ENCODE measurements at places on chromosomes 16 and 17.

DNA sequence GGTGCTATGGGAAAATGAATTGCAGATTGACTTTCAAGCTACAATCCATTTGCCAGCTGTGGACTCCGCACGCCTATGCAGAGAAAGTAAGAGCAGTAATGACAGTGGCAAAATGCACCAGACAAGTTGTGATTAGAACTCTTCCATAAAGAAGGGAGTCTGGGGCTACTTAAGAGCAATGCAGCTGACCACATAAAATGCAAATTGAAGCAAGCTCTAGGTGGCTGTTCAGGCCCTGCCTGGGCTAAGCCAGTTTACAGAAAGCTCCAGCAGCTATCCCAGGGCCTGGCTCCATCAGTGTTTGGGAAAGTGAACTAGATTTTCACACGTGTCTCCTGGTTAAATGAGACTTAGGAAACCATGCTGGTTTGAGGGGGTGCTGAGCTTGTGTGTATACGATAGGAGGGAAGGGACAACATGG is 2.2 kb upstream of the MAP2K6 start:
- DNase-seq, result no peak

DNA sequence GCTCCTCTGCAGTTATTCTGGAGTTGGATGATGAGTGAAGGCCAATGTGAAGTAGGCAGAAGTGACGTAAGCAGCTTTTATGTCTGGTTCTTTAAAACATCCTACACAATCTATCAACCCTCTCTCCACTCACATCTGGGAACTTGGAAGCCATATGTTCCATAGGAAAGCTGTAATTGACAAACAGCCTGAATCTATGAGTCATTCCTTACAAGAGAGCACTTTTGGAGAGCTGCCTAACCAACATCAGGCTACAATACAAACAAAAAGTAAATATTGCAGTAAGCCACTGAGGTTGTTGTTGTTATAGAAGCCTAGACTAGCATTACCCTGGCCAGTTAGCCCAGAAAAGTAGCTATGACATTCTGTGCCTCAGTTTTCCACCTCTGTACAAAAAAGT is 5.9 kb downstream of the CCL7 start:
- no peak for DNase-seq

- DNase-seq, result no peak
Measured at GRCh38 chr17:79645022-79645776, 34.3 kb upstream of the RBFOX3 start.

DNA sequence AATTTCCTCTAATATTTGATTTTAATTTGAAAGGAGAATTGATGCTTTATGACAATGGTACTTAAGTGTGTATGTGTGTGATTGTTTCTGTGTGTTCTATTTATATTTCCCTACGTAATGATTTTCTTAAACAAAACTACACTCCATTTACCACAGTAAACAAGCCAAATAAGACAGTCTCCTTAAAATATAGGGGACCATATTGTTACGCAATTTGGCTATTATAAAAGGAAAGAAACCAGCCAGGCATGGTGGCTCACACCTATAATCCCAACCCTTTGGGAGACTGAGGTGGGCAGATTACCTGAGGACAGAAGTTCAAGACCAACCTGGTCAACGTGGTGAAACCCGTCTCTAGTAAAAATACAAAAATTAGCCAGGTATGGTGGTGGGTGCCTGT is 1134.1 kb downstream of the CDH8 start:
- DNase-seq, result no peak

DNA sequence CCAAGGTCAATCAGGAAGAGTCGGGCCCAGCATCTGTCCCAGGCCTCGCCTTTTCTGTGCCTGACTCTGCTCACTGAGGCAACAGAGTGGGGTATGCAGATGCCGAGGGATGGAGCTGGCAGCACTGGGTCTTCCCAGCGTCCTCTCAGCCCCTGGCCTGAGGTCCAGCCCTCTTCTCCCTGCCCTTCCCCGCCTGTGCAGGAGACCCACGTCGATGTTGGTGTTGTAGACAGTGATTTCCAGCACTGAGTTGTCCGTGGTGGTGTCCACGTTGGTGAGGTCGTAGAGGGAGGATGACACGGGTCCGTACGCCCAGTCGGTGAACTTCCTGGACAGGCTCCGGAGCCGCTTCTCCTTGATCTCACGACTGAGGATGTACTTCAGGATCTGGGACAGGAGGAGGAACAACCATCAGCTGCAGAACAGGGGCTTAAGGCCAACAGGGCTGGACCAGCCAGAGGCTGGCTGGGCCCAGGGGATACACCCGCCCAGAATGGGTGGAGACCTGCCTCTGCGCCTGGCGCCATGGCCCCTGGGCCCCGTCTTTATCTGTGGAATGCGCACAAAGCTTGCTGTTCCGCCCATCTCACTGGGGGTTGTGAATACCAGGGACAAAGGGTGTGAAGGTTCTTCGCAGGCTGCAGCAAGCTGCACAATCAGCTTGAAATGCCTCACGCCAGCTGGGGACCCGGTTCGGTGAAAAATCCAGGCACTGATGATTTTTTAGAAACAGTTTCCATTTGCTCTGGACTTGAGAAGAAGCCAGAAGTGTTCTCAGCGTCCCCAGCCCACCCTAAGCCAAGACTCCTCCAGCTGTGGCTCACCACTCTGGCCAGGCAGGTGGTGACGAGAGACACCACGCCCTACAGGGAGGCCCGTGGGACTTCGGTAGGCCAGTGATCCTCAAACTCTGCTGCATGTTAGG is 27.5 kb downstream of the TRPV3 start:
- DNase-seq, result no peak

GRCh38 chr17:42190491-42191274 is 3.6 kb downstream of the GHDC start:
- DNase-seq, result no peak

- no peak for DNase-seq
Measured at GRCh38 chr17:56908001-56908542, 5.8 kb downstream of the TRIM25 start.

DNA sequence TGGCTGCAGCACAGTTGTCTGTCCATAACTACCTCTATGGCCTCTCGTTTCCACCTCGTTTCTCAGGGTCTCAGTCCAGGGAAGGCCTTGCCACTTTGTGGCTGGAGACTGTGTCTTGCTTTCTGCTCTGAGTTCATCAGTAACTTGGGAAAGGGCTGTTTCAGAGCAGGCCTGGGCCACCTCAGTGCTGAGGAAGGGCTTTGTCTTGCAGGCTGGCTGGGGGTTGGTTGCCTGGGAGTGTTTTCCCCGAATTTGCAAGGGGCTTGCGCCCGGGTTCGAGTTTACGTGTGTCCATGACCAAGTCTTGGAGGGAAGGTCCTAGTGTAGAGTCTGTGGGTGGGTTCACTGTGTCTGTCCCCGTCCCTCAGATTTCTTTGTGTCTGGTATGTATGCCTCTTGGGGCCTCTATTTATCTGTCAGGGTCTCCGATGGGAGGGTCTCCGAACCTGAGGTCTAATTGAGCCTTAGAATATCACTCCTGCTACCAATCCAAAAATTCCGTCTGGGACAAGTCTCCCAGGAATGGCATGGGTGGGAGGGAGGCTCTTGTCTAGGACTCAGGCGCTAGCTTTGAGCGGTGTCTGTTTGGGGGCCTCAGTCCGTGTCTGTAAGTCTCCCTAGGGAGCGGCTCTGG is 594 bp upstream of the TGFB1I1 start:
- DNase-seq, result no peak

DNA sequence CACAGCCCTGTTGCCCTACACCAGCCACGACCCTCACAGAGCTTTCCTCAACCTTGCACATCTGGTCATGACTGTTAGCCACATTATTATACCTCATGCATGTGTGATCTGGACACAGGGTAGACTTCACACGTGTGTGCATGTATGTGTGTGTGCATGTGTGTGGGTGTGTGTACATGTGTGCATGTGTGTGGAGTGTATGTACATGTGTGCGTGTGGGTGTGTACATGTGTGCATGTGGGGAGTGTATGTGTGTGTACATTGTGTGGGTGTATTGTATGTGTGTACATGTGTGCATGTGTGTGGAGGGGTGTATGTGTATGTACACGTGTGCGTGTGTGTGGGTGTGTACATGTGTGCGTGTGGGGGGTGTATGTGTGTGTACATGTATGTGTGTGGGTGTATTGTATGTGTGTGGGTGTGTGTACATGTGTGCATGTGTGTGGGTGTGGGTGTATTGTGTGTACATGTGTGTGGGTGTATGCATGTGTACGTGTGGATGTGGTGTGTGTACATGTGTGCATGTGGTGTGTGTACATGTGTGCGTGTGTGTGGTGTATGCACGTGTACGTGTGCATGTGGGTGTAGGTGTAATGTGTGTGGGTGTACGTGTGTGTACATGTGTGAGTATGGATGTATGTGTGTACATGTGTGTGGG is 130.2 kb downstream of the C16orf95 start:
- no peak for DNase-seq

- DNase-seq, result no peak
Measured at GRCh38 chr17:20092973-20093626, 83.9 kb downstream of the SPECC1 start.

DNA sequence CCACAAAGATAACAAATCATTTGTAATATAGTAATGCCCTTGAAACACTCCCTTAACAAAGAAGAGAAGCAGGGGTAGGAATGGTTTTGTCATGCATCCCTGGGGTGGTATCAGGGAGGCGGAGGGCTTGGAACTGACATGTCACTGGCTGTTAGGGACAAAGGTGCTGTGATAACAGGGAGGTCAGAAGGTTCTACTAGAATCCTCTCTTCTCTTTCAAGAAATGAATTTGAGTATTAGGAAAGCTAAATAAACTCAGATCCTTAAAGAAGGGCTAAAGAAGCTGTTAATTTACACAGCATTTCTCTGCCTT is 65.4 kb upstream of the ADAMTS18 start:
- DNase-seq, result no peak

DNA sequence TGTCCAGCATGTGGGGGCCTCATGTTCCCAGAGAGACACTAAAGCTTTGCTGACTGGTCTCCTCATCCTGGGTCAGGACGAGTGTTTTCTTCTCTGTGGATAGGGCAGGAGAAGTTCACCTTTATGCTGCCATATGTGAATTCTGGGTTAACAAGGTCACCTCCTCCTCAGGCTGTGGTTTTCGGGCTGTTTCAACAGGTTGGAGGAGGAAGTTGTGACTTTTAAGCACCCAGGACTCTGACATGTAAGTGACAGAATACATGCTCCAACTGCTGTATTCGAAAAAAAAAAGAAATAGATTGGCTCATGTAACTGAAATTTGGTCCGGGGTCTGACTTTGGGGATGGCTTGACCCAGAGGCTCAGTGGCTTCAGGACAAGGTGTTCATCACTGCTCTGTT is 54.2 kb downstream of the SNX20 start:
- DNase-seq, result no peak

Data from NCI-H1105 (cell line).